Type B pancreatic cell (in vitro differentiated cells): ENCODE measurements at places on chromosomes 5 and 9. TPM values are rescaled to one million over a fixed set of nuclear protein-coding genes. Genes with fewer than 3 reads are reported as not detected.

GRCh38 chr9:110065532-110065931 is 142.4 kb downstream of the C9orf152 start:
- no peaks in the 10 kb centered on the region for H3K27me3 ChIP-seq
- H3K4me1 ChIP-seq = peaks cover 16% of the 10 kb centered on the region
- H3K4me3 ChIP-seq = no peak overlapping the region

DNA sequence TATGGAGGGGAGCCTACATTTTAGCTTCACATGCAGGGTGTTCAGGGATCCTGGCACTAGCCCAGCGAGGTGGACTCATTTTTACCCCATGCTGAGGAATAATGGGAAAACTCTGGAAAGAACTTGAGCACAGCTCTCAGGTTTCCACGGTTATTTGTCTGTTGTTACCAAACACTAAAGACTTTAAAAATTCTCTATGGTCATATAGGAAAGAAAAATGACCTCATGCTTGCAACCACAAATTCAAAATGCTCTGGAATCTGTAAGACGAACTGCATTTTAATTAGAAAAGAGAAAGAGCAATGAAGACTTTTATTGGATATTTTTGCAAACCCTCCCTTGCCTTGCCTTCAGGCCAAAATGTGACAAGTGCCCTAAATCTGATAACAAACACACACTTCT is 606.9 kb downstream of the EBF1 start:
- no peaks in the 10 kb centered on the region for H3K27me3 ChIP-seq
- no peak for DNase-seq
- no peak overlapping the region for H3K4me3 ChIP-seq
- no peaks in the 10 kb centered on the region for H3K36me3 ChIP-seq
- no peak overlapping the region for H3K27ac ChIP-seq
- H3K4me1 ChIP-seq = peaks cover 27% of the 10 kb centered on the region

- peaks cover 5% of the 10 kb centered on the region for H3K4me1 ChIP-seq
- no peaks in the 10 kb centered on the region for H3K27me3 ChIP-seq
- no peak overlapping the region for H3K27ac ChIP-seq
- no peak for DNase-seq
- no peaks in the 10 kb centered on the region for H3K36me3 ChIP-seq
These were observed 134.1 kb downstream of the ACTBL2 start for GRCh38 chr5:57348376-57349140.

GRCh38 chr5:137381555-137381954 is 117.6 kb downstream of the SPOCK1 start:
- peaks cover 4% of the 10 kb centered on the region for H3K27me3 ChIP-seq
- H3K4me1 ChIP-seq = no peaks in the 10 kb centered on the region
- no peak for DNase-seq
- H3K4me3 ChIP-seq = no peak overlapping the region
- H3K36me3 ChIP-seq = no peaks in the 10 kb centered on the region

The PCDHGB3 gene
- 0.39 and 1.2 TPM in 2 replicates for total RNA-seq
